ENCODE measurements at places on chromosomes 2 and 18. TPM values are rescaled to one million over a fixed set of nuclear protein-coding genes. Genes with fewer than 3 reads are reported as not detected.

GRCh38 chr18:79386547-79386946 is 9.2 kb upstream of the NFATC1 start:
- DNase-seq: no peak

GRCh38 chr18:62017618-62018017 is 124.8 kb upstream of the RNF152 start:
- no peak for DNase-seq

DNA sequence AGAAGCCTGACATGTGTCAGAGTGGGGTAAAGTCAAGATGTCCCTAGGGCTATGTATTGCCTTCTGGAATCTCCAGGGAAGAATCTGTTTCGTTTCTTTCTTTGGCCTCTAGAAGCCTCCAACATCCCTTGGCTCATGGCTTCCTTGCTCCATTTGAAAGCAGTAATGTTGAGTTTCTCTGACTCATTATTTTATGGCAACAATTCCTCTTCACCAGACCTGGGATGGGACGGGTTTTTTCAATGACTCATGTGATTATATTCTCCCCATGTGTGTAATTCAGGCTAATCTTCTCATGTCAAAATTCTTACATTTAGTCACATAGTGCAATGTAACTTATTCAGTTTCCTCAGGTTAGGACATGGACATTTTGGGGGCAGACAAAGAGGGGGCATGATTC is 1038.6 kb downstream of the CBLN2 start:
- peak; percentile 78 for DNase-seq

DNA sequence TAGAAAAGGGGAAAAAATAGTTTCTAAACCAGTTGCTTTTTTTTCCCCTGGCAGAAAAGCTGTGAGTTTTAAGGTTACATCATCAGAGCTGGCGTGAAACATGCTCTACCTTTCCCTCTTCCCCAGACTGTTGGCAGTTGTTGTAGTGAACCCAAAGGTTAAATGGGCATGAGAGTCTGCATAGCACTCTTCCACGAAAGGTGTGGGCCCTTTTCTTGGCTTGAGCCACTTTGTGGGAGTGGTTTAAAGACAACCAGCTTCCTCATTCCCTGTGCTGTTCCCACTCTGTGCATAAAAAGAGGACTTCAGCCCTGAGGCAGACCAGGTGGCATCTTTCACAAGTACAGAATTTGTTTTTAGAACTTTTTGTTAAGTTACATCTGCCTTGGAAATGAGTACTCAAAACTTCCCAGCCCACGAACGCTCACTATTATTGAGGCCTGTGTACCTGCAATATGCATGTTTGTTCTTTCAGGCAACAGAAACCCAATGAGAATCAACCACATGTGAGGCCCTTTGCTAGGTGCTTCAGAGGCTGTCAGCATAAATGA is 243.8 kb downstream of the BABAM2 start:
- DNase-seq: no peak

GRCh38 chr2:157460384-157460837 is 16.5 kb upstream of the CYTIP start:
- DNase-seq: no peak

GRCh38 chr18:31683968-31684278 is 458 bp downstream of the B4GALT6 start:
- DNase-seq: no peak

GRCh38 chr2:186036862-186037449 is 298.4 kb downstream of the FSIP2 start:
- no peak for DNase-seq

GRCh38 chr18:39841482-39842365 is 2113.3 kb upstream of the PIK3C3 start:
- peak; percentile 60 for DNase-seq

HOXD10 gene
- total RNA-seq: 8.6 TPM

PPP1R1C gene
- total RNA-seq: not detected

IL36RN gene
- total RNA-seq: not detected

FAM124B gene
- total RNA-seq: not detected
